ENCODE measurements at places on chromosomes 11 and 22. TPM values are rescaled to one million over a fixed set of nuclear protein-coding genes. Genes with fewer than 3 reads are reported as not detected.
A peak's percentile ranks its signal among the peaks of the same experiment; 100 is the strongest.

DNA sequence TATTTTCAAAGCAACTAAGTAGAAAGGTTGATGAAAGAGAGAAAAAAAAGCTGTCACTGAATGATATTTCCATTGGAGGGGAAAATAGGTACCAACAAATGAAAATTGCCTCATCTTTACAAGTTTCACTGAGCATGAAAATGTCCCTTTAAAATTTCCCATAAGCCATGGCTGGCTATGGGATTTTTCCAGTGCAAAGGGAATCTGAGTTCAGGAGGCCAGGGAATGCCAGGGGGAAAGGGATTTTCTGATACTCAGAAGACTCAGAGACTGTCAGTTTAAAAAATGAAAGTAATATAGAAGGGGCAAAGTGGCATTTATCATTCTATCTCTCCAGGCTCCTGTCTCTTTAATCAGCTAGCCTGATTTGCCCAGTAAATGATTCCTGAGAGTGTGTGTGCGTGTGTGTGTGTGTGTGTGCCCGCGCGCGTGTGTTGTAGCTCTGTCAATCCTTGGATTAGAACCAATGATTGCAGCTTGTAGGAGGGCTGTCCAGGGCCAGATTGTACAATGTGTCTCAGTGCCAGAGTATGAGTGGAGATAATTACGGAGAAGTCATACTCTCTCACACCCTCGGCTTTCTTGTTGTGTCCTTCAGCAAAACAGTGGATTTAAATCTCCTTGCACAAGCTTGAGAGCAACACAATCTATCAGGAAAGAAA is at the start of gene NTM:
TSS of gene NTM (plus strand) at position 526 of the 662 bp plus-strand sequence.
- no peak within 1 kb of the TSS for H3K4me3 ChIP-seq
- H3K4me1 ChIP-seq = no peaks in the 10 kb centered on the region
- H3K27ac ChIP-seq = no peak within 1 kb of the TSS
- DNase-seq = no peak

Gene EXPH5
- 4.0 TPM for total RNA-seq

Gene HBG2
- total RNA-seq = 13.4 TPM

DNA sequence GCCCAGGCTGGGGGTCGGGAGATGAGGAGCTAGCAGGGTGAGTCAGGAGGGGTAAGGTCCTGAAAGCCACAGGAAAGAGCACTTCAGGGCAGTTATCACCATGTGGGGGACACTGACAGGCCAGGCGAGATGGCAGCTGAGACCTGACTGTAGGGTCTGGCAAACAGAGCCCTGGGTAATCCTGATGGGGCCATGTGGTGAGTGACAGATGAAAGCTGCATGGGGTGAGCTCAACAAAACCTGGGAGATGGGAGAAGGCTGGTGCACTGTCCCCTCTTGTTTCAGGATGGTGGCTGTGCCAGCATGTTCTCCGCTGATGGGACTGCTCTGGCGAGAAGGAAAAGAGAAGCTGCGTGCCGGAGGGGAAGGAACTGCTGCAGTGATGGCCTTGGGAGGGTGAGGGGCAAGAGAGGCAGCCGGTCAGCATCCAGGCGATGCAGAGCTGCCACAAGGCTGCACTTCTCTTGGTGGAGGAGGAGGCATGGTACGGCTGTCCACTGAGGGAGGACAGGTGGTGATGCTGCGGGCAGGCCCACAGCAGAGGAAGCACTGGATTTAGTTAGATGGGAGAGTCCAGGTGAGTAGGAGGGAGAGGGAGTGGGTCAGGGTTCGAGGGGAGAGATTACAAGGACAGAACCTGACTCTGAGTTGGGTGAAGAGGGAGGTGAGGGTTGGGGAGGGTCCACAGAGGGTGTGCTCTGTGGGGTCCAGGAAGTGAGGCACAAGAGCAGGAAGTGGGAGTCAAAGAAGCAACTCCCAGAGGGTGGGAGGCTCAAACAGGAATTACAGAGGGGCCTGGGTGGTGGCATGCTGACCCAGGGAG is 3.8 kb downstream of the TOP3B start:
- DNase-seq = no peak
- H3K27me3 ChIP-seq = no peaks in the 10 kb centered on the region
- H3K36me3 ChIP-seq = peaks cover 17% of the 10 kb centered on the region
- no peak overlapping the region for H3K27ac ChIP-seq
- H3K4me1 ChIP-seq = peaks cover 26% of the 10 kb centered on the region

- no peak overlapping the region for H3K27ac ChIP-seq
- no peak overlapping the region for H3K4me3 ChIP-seq
- H3K36me3 ChIP-seq = no peaks in the 10 kb centered on the region
These were observed 38.2 kb upstream of the PAMR1 start for GRCh38 chr11:35563484-35564244.

Gene SPTBN2
- total RNA-seq = 0.13 TPM

DNA sequence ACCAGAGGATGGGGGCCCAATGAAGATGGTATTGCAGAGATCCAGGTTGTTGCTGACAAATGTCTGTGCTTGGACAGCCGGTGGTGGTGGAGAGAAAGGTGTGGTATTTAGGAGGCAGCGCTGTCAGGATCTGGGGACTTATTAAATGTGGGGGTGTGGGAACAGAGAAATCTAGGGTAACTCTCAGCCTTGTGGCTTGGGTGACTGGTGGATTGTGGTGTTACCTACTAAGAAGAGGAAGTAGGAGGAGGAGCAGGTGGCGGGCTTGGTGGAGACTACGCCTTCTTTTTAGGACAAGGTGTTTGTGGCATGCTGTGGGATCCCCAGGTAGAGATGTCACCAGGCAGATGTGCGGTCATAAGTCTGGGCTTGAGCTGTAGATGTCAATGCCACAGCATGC is 144.0 kb downstream of the GRIK4 start:
- H3K4me3 ChIP-seq = no peak overlapping the region
- H3K27ac ChIP-seq = no peak overlapping the region

- no peaks in the 10 kb centered on the region for H3K36me3 ChIP-seq
- peak overlapping the region; percentile 73 for H3K27ac ChIP-seq
- H3K4me1 ChIP-seq = peaks cover 94% of the 10 kb centered on the region
- no peaks in the 10 kb centered on the region for H3K27me3 ChIP-seq
- DNase-seq = no peak
- H3K4me3 ChIP-seq = no peak overlapping the region
These were observed 34.4 kb upstream of the SUSD2 start for GRCh38 chr22:24146791-24147353.

Data from T-cell (primary cell).